GM23248 (cell line): ENCODE measurements at places on chromosomes 1 and 21. TPM values are rescaled to one million over a fixed set of nuclear protein-coding genes. Genes with fewer than 3 reads are reported as not detected.

SLC1A7 gene
- total RNA-seq = 0.13 TPM in 1 of 2 replicates, not detected in the other

PPIAL4G gene
- total RNA-seq = not detected in 2 replicates

SH2D2A gene
- not detected in 2 replicates for total RNA-seq

PIGC gene
- total RNA-seq = 18.3 and 27.8 TPM in 2 replicates

FAM131C gene
- total RNA-seq = 0.51 and 0.97 TPM in 2 replicates

VSIG8 gene
- not detected in 2 replicates for total RNA-seq

KRTAP7-1 gene
- total RNA-seq = not detected in 2 replicates

DISP1 gene
- 1.5 and 2.6 TPM in 2 replicates for total RNA-seq

AMY2A gene
- total RNA-seq = not detected in 2 replicates

SPRR2B gene
- not detected in 2 replicates for total RNA-seq

IL20 gene
- total RNA-seq = 0.25 TPM in 1 of 2 replicates, not detected in the other

MAP3K7CL gene
- total RNA-seq = 14.8 and 18.5 TPM in 2 replicates

RNU1-1 gene
- total RNA-seq = under 0.01 TPM in 1 of 2 replicates, not detected in the other

ST3GAL3 gene
- 13.8 and 13.9 TPM in 2 replicates for total RNA-seq

MFAP2 gene
- 164 and 189 TPM in 2 replicates for total RNA-seq

SLAMF1 gene
- not detected in 2 replicates for total RNA-seq

DIPK1A gene
- total RNA-seq = 22.3 and 26.6 TPM in 2 replicates

SLC6A9 gene
- 20.6 and 22.2 TPM in 2 replicates for total RNA-seq

DIO1 gene
- total RNA-seq = not detected in 2 replicates

GJA8 gene
- total RNA-seq = not detected in 2 replicates
